ENCODE measurements at places on chromosomes 13 and 19.
A peak's percentile ranks its signal among the peaks of the same experiment; 100 is the strongest.

GRCh38 chr19:35695895-35696422, 8.4 kb upstream of the ZBTB32 start:
- DNase-seq: no peak

- peak; percentile 77 for DNase-seq
Measured at GRCh38 chr19:4732680-4733114, 9.1 kb upstream of the DPP9 start.

- DNase-seq: no peak
Measured at GRCh38 chr13:37448153-37448552, 150.4 kb downstream of the POSTN start.

- no peak for DNase-seq
Measured at GRCh38 chr19:31543456-31543855, 194.2 kb upstream of the TSHZ3 start.

- no peak for DNase-seq
Measured at GRCh38 chr19:51772977-51773376, 12.0 kb downstream of the FPR2 start.

Data from NCI-H1417 (cell line).